ENCODE measurements at places on chromosomes 5 and 9.

DNA sequence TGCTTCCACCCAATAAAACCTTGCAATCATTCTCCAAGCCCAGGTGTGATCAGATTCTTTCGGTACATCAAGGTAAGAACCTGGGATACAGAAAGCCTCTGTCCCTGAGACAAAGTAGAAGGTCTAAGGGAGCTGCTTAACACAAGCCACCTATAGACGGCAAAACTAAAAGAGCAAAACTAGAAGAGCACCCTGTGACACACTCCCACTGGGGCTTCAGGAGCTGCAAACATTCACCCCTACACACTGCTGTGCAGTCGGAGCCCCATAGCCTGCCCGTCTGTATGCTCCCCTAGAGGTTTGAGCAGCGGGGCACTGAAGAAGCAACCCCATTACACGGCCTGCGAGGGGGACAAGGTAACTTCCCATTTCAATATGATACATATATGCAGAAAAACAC lies 179.6 kb upstream of the CDH9 start:
- DNase-seq = no peak

DNA sequence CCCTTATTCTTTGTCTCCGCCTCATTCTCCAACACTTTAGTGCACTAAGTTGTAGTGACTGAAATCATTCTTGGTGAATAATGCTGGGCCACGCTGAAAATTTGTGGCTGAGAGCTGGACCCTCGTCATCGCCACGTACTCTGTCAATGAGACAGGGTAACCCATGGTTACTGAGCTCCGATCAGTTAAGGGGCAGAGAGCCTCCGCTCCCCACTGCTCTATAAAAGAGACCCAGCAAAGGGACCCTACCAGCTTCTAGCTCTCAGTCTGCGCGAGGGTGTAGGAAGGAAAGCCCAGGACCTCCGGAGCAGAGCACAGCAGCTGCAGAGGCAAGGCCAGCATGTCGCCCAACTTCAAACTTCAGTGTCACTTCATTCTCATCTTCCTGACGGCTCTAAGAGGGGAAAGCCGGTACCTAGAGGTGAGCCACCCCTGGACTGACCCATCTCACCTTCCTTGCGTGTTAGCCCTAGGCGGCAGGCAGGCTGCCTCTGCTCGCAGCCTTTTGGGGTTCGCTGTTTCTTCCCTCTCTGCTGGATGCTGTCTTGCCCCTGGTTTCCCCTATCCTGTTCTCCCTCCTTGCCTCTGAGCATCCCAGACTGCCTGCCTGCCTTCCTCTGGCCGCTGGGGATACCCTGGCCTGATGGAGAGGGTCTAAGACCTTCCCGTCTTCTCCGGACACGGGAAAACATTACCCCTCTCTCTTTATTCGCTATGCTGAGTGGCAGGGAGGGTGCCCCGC lies at the start of gene CRHBP:
CRHBP (plus strand) TSS at position 251 of the 742 bp plus-strand sequence; CDS start at position 341, 90 bp downstream.
- DNase-seq = no peak

GRCh38 chr5:79898611-79899010 lies 92.5 kb downstream of the MTX3 start:
- no peak for DNase-seq

DNA sequence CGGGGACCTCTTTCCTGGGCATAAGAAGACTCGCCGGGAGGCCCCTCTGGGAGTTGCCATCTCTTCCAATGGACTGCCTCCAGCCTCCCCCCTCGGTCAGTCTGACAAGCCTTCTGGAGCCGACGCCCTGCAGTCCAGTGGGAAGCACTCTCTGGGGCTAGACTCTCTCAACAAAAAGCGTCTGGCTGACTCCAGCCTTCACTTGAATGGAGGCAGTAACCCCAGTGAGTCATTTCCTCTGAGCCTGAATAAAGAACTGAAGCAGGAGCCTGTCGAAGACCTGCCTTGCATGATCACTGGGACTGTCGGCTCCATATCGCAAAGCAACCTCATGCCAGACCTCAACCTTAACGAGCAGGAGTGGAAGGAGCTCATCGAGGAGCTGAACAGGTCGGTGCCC lies 28.4 kb upstream of the LTC4S start:
- DNase-seq = no peak

DNA sequence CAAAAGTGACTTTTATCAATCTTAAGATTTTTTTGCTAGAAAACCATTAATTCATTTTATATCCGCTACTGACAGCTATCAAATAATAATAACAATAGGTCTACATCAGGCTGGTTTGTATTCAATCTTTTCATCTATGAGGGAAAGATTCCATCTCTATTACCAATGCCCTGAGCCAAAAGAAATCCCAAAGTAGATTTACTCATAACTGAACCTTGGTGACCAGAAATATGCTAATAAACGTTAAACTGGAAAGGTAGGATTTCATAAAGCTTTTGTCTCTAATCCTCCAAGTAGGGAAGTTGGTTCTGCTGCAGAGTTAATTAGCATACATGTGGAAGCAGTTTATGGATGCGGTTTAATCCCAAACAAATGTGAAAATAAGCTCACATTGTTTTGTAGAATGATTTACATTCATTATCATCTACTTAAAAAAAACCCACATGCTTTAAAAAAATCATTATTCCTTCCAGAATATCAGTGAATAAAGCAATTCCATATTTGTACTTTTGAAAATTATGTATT lies 715.5 kb downstream of the CETN3 start:
- no peak for DNase-seq
